ENCODE measurements at places on chromosomes 5 and 9.

GRCh38 chr5:92237896-92238295 lies 854.8 kb upstream of the ARRDC3 start:
- no peak for DNase-seq

DNA sequence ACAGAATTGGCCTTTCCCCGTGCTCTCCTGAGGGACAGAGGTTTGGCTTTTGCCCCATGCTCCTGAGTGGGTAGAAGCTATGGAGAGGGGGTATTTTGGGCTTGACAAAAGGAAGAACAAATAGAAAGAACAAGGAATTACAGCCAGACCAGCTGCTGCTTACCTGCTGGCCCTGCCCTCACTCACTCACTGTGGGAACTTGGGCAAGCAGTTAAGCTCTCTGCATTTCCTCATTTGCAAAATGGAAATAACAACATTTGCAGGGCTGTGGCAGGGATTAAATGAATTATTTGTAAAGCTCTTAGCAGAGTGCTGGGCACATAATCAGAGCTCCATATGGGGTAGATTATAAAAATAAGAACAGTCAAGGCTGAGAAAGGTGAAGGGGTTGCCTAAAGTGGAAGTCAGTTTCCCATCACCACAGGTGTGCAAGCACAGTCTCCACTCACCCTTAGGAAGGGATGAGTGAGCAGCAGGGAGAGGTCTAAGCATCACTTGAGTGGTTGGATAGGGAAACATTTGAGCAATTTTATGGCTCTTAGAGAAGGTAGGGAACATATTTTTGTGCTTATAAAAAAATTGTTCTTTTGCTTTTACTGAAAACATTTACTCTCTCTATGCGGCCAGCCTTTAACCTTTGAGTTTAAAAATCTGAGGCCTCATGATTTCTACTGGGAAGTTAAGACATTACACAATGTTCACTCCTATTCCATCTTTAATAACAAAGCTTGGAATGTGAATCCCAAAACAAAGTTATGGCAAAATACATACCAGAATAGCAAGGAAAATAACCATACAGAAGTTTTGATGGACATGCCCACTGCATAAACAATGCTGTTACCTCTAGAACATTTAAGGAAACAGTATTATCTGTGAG lies 42.8 kb upstream of the LHFPL2 start:
- no peak for DNase-seq

GRCh38 chr9:113416149-113416721 lies 5.7 kb downstream of the C9orf43 start:
- no peak for DNase-seq

- no peak for DNase-seq
These were observed 157.6 kb downstream of the CRB2 start for GRCh38 chr9:123513554-123513953.

- no peak for DNase-seq
These were observed 1886.0 kb upstream of the CDH6 start for GRCh38 chr5:29307478-29307877.

GRCh38 chr5:167702014-167702413 lies 589.4 kb upstream of the WWC1 start:
- DNase-seq = no peak

DNA sequence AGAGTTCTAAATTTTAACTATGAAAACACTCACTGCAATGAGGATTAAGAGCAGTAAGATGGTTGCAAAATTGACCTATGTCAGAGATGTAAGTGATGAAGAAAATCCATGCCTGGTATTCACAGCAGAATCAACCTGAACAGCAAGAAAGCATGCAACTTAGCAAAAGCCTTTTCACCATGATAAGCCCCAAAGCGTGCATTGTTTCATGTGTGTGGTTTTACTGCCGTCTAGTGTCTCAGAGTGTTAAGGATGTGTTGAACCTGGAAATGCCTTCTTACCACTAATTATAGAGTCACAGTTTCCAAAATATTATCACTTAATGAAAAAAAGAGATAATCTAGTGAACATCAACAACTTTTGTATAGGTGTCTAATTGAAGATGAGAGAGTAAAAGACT lies 415.2 kb upstream of the TRPC7 start:
- peak; percentile 6 for DNase-seq

DNA sequence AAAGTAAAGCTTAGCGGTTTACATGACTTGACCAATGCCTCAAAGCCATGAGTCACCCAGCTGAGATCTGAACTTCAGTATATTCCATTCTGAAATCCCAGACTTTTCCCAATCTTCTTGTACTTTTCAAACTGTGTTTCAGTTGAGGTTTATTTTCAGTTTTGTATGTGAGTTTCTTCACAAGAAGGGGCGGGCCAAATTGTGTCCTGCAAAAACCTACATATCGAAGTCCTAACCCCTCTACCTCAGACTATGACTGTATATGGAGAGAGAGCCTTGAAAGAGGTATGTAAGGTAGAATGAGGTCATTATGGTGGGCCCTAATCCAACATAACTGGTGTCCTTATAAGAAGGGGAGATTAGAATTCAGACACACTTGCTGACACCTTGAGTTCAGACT lies 666 bp upstream of the TLR4 start:
- no peak for DNase-seq

GRCh38 chr9:78292026-78292425 lies 4.9 kb upstream of the PSAT1 start:
- no peak for DNase-seq

DNA sequence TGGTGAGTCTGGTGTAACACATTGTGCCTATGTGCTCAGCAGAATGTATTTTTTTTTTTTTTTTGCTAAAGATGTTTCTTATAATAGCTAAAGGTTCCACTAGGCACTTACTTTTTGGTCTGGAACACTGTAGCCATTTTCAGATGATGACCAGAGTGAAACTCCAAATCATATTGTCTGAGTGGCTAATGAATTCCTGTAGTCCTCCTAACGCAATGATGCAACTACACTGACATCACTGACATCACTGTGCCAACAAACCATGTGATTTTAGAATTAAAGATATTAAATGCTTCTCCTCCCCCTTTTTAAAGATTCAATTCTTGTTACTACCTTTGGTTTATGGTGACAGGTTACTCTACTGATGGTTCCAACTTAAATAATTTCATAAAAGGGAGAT lies 28.8 kb downstream of the JAKMIP2 start:
- DNase-seq = no peak

DNA sequence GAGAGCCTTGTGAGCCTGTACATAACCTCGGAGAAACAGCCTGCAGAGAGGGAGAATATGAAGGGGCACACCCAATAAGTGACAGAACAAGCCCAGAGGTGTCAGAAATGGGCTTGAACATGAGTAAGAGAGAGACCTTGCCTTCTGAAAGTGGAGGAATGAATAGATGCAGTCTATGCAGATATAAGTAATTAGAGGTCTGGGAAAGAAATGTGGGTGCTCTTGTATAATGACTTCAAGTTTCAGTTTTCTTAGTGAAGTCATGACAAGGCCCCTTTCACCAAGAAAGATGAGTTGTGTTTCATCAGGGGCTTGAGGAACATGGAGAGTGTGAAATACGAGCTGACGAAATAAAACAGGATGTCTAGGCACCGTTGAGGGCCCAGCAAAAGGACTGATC lies 15.1 kb downstream of the GRAMD2B start:
- no peak for DNase-seq

DNA sequence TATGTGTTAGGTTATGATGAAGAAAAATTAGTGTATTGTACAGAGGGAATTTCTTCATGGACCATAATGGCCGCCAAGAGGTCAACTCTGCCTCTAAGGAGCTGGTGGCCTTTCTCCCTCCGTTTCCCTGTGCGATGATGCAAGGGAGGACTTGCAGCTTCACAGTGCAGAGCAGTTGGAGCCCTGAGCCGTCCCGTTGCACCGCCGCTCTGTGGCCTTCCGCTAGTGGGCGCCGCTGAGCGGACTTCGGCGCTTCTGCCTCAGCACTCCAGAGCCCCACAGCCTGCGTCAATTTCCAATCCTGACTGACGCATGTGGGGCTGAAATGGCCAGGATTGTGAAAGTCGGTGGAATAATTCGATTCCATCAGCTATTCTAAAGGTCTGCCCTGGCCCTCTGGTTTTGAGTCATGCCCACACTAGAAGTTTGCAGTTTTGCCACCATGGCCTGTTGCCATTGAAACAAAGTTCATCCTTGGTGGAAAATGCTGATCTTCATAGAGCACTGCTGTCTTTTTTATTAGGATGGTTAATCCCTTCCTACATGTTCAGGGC lies 22.7 kb upstream of the LECT2 start:
- DNase-seq = peak; percentile 58

DNA sequence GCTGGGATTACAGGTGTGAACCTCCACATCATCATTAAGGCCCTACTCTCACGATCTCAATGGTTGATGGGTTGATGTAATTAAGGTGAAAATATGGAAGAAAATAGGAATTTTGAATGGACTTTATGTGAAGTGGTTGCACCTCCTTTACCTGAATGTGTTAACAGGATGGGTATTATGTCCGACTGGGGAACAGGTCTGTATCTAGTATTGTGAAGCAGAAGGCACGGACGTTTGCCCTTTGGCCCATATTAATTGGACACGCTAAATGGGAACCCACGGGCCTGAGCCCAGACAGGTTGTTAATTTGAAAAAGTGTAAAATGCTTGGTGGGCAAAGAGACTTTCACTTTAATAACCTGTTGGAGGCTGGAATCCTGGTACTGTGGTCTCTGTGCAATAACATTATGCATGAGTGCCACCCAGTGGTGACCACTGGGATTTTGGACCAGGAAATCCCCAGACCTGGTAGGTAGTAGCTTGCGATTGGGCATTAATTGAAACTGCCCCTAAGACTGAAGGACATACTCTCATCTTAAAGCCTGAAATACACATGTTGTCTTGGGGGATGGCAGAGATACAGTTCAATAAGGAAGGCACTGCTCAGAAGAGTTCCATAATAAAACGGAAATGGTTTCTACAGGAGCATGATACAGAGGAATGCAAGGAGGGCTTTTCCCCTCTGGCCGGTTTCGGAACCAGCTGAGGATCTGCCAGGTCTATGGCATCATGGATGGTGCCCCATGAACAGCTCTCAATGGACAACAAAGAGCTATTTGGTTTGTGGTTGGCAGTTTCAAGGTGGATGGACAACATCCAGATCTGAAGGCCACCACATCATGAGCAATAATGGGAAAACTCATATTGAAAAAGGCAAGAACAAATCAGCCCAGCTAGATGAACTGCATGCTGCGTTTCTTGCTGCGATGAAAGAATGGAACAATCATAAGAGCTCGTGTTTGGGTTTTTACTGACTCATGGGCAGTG lies 26.2 kb upstream of the BICD2 start:
- peak; percentile 59 for DNase-seq

- DNase-seq = no peak
These were observed 174.0 kb downstream of the IRX2 start for GRCh38 chr5:2577312-2578036.

DNA sequence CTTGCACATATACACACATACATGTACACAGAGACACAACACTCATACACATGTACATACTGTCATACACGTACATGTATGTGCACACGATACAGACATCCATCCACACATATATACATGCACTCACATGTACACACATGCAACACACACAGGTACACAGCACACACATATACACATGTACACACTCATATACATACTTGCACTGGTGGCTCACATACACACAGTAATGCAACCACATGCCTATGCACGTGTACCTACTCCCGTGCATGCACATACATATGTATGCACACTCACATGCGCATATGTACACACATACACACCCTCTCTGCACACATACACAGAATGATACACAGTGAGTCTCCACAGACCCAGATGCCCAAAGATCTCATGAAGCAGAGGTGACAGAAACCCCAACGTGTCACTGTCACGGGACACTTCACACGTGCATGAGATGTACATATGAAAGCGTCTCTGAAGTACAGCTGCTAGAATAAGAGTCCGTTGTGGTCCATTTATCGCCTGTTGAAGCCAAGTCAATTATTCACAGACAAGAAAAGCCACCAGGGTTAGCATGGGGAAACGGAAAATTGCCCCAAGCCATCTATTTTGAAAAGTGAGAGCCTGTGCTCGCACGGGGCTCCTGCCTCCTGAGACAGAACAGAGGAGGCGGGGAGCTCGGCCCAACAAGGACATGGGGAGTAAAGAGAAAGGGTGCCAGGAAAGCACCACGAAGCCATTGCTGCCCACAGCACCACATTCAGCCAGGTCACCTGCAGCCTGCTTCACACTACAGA lies 24.9 kb downstream of the LPCAT1 start:
- no peak for DNase-seq

DNA sequence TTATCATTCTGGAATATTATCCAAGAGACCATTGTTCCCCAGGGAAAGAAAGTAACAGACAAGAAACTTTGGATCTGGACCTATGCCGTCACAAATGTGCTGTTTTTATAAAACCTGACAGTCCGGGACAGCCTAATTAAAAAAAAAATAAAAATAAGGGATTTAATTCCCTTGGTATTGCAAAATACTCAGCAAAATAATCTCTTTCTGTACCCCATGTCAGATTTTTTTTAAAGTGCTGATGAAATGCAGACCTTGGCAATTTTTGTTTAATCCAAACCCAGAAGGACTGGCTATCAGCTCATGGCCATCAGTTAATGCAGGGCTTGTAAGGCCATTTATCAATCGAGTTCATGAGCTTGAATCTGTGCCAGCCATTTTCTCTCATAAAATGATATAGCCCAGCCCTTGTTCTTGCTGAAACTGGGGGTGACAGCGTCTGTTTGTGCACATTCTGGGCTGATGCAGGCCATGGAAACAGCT lies 162.7 kb upstream of the S1PR3 start:
- no peak for DNase-seq

GRCh38 chr5:87151547-87151946 lies 116.1 kb upstream of the RASA1 start:
- no peak for DNase-seq
